NCI-H2171 treated with DMSO at 0.1 percent for 48 hours (cell line): ENCODE measurements at places on chromosomes 6 and 20.

GRCh38 chr6:103983860-103984259 lies 875.9 kb downstream of the HACE1 start:
- DNase-seq = no peak

DNA sequence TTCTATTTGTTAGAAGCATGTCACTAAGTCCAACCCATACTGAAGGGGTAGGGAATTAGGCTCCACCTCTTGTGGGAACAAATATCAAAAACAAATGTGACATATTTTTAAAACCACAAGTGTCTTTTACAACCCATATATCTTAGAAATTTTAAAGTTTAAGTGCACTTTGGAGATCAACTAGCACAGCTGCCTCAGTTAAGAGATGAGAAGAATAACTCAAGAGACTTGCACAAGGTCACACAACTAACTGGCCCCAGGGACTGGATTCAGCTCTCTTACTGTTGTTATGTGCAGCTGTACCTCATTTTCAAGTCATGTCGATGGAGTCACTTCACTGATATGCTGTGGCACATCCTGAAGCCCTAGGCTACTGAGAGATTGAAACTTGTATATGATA lies 102.9 kb upstream of the BMP2 start:
- no peak for DNase-seq

DNA sequence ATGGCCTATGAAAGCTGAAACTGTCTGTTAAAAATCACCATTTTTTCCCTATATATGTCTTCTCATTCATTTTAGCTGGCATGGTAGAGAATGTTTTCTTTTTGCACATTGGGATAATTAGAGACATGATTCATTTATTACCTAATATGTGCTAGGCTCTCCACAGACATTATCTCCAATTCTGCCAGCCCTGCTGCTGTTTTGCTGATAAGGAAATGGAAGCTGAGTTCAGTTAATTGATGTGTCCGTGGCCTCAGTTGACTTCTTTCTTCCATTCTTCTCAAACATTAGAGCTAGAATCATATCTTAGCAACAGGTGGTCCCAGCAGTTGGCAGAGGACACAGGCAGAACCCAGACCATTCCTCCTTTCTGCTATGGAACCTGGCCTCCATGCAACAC lies 644.1 kb upstream of the CITED2 start:
- no peak for DNase-seq

- DNase-seq = no peak
Measured at GRCh38 chr6:154484942-154485341, 25.5 kb downstream of the CNKSR3 start.

DNA sequence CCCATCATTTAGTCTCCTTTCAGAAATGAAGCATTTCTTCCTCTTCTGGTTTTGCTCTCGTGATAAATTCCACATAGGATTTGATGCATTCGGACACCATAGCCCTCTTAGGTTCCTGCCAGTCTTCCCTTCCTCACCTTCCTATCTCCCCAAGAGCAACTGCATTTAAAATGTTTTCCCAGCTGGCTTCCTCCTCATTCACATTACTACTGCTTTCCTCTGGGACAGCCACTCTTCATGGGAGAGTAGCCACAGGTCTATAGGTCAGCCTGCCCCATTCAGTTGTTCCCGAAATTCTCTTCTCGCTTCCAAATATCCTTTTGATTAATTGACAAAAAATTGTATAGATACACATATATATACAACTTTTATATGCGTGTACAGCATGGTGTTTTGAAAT lies 214.2 kb upstream of the PDE10A start:
- DNase-seq = no peak

DNA sequence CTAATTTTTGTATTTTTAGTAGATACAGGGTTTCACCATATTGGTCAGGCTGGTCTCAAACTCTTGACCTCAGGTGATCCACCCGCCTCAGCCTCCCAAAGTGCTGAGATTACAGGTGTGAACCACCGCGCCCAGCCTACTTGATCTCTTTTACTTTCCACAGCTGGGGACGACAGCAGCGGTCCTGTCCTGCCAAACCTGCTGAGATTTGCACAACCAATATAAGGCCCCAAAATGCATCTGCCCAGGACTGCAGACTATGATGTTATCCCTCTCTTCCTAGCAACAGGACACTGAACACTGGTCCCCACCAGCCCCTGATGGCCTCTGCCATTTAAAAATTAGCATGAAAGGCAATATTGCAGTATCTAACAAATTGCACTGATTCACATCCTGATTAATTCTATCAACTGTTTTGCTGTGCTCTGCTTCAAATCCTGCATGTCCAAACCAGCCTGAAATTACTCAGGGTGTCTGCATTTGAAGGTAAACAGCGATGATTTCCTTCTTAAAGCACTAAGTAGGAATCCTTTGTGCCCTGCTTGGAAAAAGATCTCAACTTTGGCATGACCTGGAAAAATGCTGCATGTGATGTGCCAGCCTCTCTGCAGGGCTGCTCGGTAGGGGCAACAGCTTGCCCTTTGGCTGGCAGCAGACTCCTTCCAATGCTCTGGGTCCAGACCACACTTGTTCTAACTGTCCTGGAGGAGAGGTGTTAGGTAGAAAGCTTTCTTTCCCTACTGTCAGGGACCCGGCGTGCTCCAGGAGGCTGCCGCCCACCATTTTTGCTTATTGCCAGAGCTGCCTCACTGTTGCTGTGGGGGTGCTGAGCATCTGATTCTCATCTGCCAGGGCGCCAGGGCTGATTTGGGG lies 27.4 kb upstream of the PXDC1 start:
- no peak for DNase-seq

- peak; percentile 91 for DNase-seq
Measured at GRCh38 chr6:21587961-21588480, 5.5 kb upstream of the SOX4 start.

GRCh38 chr6:169702840-169703246 lies 917 bp downstream of the C6orf120 start:
- DNase-seq = no peak
